Spinal cord (tissue), 10 donors: ENCODE measurements at places on chromosomes 7 and 10. TPM values are rescaled to one million over a fixed set of nuclear protein-coding genes. Genes with fewer than 3 reads are reported as not detected.

WNT8B gene
- 0.10 TPM for total RNA-seq

TRPV5 gene
- 0.11 TPM for total RNA-seq

BMS1 gene
- 15.2 TPM for total RNA-seq

HMX2 gene
- total RNA-seq, result not detected

THNSL1 gene
- 15.5 TPM for total RNA-seq

DNA sequence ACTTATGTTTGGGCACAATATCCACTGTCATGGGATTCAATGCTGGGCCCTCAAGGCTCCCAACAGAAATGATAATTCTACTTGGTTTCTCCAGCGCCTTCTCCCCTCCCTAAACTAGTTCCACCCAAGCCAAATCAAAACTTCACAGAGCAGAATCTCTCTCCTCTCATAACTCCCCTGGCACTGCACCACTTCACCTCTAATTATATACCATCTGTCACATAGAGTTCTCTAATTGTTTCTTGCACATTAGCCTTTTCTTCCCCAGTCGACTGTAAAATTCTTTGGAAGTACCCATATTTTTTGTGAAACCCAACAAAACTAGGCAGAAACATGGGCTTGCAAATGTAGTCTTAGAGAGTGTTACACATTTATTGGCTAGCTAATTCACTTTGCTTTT, 8.1 kb downstream of the SGMS1 start:
- H3K27ac ChIP-seq, result no peak overlapping the region
- no peaks in the 10 kb centered on the region for H3K36me3 ChIP-seq
- peaks cover 23% of the 10 kb centered on the region for H3K4me1 ChIP-seq

GRCh38 chr7:14999331-14999730, 96.8 kb upstream of the DGKB start:
- no peak overlapping the region for H3K4me3 ChIP-seq
- no peaks in the 10 kb centered on the region for H3K4me1 ChIP-seq
- H3K27me3 ChIP-seq, result no peaks in the 10 kb centered on the region
- no peak overlapping the region for H3K27ac ChIP-seq

- no peak overlapping the region for H3K27ac ChIP-seq
- H3K36me3 ChIP-seq, result peaks cover 5% of the 10 kb centered on the region
- H3K4me1 ChIP-seq, result no peaks in the 10 kb centered on the region
These were observed 16.4 kb downstream of the HIP1 start for GRCh38 chr7:75722373-75722772.

GRCh38 chr10:75493464-75493863, 62.0 kb downstream of the LRMDA start:
- H3K4me1 ChIP-seq, result no peaks in the 10 kb centered on the region
- H3K27me3 ChIP-seq, result no peaks in the 10 kb centered on the region
- H3K4me3 ChIP-seq, result no peak overlapping the region
- no peak overlapping the region for H3K27ac ChIP-seq
- no peak for DNase-seq

- H3K27me3 ChIP-seq, result no peaks in the 10 kb centered on the region
- no peak overlapping the region for H3K27ac ChIP-seq
- no peak overlapping the region for H3K4me3 ChIP-seq
- no peaks in the 10 kb centered on the region for H3K4me1 ChIP-seq
- no peaks in the 10 kb centered on the region for H3K36me3 ChIP-seq
- no peak for DNase-seq
These were observed 292.4 kb upstream of the SMIM30 start for GRCh38 chr7:113410796-113411195.

DNA sequence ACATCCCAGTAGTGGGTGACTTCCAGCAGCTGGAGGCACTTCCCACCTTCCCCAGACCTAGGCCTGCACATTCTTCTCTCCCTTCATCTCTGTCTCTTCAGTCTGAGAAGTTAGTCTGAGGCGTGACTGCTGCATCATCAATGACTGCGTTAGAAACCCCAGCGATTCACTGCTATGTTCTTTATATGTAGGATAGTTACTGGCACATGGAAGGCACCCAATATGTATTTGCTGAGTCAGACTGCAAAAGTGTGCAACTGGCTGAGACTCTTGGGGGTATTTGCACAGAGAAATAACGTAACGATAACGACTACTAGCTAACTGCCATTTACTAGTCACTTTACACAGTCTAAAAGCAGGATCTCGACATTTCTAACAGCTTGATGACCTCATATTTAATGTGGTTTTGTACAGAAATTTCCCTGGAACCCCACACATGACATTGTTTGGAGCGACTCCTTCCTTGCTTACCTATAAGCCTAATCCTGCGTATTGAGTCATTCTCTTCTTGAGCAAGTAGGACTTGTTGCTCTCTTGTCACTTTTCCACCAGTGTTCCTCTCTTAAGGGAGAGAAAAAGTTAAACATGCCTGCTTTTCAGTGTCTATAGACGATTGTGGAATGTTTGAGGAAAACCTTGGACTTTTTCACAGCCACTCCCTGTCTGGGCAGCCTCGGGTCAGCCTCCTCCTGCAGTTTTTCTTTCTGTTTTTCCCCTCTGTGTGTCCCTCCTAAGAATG, 45.5 kb downstream of the THNSL1 start:
- no peak overlapping the region for H3K4me3 ChIP-seq
- H3K27me3 ChIP-seq, result no peaks in the 10 kb centered on the region

DNA sequence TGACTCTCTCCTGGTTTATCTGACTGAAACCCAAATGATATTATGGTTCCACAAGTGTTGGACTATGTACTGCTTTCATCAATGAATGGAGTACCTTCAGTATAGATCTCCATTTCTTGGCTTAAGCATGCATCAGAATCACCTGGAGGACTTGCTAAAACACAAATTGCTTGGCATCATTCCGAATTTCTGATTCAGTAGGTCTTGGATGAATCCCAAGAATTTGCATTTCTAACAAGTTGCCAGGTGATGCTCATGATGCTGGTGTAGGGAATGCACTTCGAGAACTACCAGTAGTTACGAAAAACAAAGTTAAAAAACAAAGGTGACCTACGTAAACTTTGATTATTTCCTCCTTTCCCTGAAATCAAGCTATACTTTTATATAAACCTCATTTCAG, 119.0 kb upstream of the FEZF1 start:
- no peaks in the 10 kb centered on the region for H3K27me3 ChIP-seq
- no peaks in the 10 kb centered on the region for H3K4me1 ChIP-seq

GRCh38 chr7:2405201-2405600, 1.8 kb downstream of the CHST12 start:
- no peak overlapping the region for H3K4me3 ChIP-seq
- H3K36me3 ChIP-seq, result no peaks in the 10 kb centered on the region
- H3K4me1 ChIP-seq, result peaks cover 43% of the 10 kb centered on the region

GRCh38 chr7:29620556-29620930, 56.9 kb downstream of the PRR15 start:
- no peaks in the 10 kb centered on the region for H3K36me3 ChIP-seq
- no peak overlapping the region for H3K27ac ChIP-seq
- H3K27me3 ChIP-seq, result no peaks in the 10 kb centered on the region
- no peaks in the 10 kb centered on the region for H3K4me1 ChIP-seq

DNA sequence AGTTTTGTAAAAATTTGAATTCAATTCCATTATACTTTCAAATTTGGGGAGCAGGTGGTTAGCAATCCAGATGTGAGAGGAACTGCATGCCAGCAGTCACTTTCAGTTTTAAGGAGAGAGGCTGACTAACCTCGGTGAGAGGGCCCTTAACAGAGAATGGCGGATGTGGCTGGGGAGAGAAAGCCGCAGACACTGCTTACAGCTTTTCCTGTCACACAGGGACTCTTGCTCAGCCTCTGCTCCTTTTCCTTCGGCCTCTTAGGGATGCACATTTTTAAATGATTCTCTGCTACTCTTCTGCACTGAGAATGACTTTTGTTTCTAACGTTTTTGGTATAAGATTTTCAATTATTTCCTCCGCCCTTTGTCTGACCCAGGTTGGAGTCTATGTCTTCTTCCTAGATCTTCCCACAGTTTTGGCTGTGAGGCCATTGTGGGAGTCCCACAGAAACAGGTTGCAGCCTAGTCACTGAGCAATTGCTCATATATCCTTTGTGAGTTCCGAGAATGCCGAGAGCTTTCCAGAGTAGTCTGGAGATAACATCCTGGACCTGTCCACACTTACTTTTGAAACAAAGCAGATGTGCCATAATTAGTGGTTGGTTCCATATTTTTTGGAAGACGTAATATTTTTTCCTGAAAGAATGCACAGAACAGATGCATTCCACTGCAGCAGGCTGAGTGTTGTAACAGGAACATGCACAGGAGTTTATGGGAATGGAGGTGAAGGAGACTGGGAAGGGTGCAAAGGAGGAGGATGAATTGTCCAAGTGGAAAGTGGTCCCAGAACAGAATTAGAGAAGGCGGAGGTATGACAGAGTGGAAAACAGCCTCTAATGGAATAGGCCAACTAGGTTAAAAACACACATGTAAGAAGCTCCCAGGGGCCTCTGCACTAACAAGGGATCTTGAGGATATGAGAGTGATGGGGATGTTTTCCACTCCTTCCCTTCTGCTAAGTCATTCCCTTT, 168.0 kb upstream of the ZNF32 start:
- no peaks in the 10 kb centered on the region for H3K27me3 ChIP-seq
- no peak overlapping the region for H3K4me3 ChIP-seq
- no peak for DNase-seq

GRCh38 chr7:39212876-39213275, 235.2 kb downstream of the POU6F2 start:
- H3K4me3 ChIP-seq, result no peak overlapping the region
- no peaks in the 10 kb centered on the region for H3K4me1 ChIP-seq
- no peaks in the 10 kb centered on the region for H3K36me3 ChIP-seq

GRCh38 chr7:28767356-28767755, 190.8 kb downstream of the TRIL start:
- H3K4me3 ChIP-seq, result no peak overlapping the region
- peaks cover 5% of the 10 kb centered on the region for H3K4me1 ChIP-seq
- no peaks in the 10 kb centered on the region for H3K27me3 ChIP-seq
- H3K27ac ChIP-seq, result no peak overlapping the region
- no peaks in the 10 kb centered on the region for H3K36me3 ChIP-seq

DNA sequence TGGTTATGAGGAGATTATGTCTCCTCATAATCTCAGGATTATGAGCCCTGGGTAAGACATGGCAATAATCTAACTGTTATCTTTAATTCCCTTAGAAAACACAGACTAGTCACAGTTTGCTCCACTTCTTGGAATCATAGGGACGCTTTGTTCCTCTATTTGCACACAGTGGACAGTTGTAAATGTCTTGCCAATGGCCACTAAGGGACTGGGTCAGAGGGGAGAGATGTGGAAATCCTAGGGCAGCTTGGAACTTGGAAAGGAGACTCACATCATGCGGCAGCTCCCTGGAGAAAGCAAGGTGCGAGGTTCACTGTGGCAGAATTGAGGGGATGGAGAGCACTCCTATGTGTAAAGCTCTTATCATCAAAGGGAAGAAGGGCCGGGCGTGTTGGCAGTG, 266.1 kb downstream of the PRPF18 start:
- H3K4me3 ChIP-seq, result no peak overlapping the region
- H3K27ac ChIP-seq, result no peak overlapping the region
- no peak for DNase-seq
- peaks cover 7% of the 10 kb centered on the region for H3K36me3 ChIP-seq

DNA sequence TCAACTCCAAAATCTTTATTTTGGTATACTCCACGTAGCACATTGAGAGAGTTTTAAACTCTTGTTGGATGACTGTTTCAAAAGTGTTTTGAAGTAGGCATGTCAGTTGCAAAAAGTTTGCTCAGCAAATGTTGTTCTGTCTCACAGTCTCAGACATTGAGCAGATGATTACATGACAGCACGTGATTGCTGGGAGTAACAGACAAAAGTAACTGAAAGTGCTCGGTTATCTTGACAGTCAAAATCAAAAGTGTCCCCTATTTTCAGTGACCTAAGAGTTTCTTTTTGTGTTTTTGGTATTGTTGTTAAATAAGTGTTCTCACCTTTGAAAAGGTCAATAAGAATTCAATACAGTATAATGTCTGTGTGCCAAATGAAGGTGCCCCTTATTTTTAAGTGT, 84.3 kb downstream of the CFTR start:
- H3K36me3 ChIP-seq, result no peaks in the 10 kb centered on the region
- no peak overlapping the region for H3K27ac ChIP-seq
- H3K4me1 ChIP-seq, result no peaks in the 10 kb centered on the region
- no peak for DNase-seq

DNA sequence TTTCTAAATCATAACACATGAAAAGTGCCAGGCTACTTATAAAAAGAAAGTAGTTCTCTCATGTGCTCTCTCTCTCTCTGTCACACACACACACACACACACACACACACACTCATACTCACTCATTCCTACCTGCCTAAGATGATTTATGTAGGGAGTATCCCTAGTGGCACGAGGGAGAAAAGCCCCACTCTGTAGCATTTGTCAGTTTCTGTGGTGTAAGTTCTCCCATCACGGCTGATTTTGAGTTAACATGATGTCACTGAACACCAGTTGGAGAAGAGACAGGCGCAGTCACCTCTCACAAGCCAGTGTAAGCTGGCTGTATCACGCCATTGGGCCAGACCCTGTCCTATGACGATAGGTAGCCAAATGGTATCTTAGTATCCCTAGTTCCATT, 395.4 kb downstream of the SFMBT2 start:
- no peaks in the 10 kb centered on the region for H3K36me3 ChIP-seq
- no peak for DNase-seq
- no peaks in the 10 kb centered on the region for H3K27me3 ChIP-seq
- H3K4me3 ChIP-seq, result no peak overlapping the region

DNA sequence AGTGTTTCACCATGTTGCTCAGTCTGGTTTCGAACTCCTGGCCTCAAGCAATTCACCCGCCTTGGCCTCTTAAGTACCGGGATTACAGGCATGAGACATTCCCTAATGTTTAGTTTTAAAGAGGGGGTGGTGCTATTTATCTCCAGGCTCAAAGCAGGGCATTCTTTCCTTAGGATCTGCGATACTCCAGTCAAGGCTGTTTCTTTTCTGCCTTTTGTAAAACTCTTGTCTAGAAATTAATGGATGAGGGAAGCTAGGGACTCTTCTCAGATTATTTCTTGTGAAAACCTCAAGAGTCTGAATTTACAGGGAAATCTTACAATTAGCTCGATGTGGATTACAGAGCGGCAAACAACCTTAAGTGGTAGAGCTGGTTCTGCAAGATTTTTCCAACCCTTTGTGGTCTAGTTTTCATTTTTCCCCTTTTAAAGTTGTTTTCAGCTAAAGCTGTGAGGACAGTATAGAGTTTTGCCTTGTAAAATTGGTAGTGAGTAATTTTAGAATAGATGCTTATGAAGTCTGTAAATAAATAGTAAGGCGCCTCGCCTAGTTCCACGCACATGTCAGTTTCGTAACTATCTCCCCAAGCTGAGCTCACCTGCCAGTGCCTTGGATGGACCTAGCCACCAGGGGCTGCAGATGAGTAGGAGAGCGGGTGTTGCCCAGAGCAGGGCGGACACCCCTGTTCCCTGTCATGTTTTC, 53.1 kb downstream of the CUX1 start:
- H3K4me1 ChIP-seq, result peaks cover 22% of the 10 kb centered on the region
- DNase-seq, result no peak
- H3K36me3 ChIP-seq, result peaks cover 4% of the 10 kb centered on the region
- H3K4me3 ChIP-seq, result no peak overlapping the region
